ENCODE measurements at places on chromosomes 12 and 14.
A peak's percentile ranks its signal among the peaks of the same experiment; 100 is the strongest.

DNA sequence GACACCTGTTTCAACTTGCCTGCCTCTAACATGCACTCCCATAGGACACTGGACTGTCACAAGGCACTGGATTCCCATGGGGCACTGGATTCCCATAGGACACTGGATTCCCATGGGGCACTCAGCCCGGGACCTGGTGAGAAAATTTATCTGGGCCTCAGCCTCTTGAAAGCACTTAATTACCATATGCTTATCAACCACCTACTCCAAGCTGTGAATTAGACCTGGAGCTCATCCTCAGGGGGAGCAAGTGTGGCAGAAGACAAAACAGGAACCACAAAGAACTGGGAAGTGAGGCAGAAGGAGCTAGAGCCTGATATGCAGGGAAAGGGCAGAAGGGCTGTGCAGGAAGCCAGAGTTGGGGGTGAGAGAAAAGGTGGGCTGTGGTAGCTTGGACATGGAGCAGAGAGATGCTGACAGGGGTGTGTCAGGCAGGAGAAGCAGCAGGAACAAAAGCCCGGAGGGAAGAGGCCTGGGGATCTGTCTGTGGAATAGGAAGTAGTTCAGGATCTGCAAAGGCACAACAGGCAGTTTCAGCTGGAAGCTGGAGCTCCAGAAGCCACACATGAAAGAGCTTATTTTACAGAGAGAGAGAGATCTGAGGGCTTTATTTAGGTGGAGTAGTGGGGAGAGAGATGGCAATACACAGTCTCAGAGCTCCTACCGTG, 3.1 kb downstream of the KRT82 start:
- DNase-seq, result no peak

- DNase-seq, result no peak
These were observed 79.6 kb downstream of the RPL10L start for GRCh38 chr14:46571970-46572369.

DNA sequence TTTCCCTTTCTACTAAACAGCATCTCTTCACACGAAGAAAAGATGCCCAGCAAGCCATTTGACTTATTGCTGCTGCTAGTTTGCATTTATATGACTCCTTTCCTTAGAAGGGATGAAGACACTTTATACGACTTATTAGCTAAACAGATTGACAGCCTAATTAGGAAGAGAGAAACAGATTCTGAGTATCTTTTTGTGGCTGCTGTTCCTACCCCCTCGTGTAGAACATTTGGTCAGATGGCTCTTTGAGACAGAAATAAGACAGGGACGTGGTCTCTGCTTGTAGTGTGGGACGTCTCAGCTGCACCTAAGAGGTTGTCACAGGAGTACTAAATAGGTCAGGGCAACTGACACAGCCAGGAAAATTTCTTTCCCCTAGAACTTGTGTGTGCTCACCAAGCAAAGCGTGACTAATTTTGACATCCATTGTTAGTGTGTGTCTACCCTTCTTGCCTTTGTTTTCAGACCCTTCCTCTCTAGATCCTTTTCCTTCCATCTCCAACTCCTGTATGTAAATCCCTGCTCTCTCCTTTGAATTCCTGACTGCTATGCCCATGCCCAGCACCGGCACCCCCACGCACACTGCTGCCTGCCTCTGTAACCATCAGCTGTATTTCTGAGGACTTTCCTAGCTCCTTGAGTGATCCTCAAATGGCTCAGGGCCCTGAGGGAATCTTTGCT, 83.2 kb downstream of the DAD1 start:
- DNase-seq, result no peak

GRCh38 chr12:15956413-15957185, 45.5 kb downstream of the DERA start:
- DNase-seq, result no peak

DNA sequence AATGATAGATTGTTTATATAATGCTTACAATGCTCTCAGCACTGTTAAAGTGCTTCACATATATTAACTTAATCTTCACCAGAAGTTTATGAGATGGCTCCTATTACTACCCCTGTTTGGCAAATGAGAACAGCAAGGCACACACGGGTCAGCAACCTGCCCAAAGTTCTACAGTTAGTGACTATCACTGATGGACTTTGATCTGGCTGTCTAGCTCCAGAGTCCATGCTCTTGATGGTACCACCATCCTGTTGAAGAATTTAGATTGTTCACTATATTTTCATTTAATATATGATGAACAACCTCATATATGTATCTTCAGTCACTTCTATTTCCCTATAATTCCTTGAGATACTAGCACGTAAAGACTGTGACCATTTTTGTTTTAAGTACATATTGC, 10.6 kb downstream of the GLIPR1 start:
- DNase-seq, result no peak

GRCh38 chr14:81164167-81164774, 56.5 kb downstream of the GTF2A1 start:
- DNase-seq, result peak; percentile 4

DNA sequence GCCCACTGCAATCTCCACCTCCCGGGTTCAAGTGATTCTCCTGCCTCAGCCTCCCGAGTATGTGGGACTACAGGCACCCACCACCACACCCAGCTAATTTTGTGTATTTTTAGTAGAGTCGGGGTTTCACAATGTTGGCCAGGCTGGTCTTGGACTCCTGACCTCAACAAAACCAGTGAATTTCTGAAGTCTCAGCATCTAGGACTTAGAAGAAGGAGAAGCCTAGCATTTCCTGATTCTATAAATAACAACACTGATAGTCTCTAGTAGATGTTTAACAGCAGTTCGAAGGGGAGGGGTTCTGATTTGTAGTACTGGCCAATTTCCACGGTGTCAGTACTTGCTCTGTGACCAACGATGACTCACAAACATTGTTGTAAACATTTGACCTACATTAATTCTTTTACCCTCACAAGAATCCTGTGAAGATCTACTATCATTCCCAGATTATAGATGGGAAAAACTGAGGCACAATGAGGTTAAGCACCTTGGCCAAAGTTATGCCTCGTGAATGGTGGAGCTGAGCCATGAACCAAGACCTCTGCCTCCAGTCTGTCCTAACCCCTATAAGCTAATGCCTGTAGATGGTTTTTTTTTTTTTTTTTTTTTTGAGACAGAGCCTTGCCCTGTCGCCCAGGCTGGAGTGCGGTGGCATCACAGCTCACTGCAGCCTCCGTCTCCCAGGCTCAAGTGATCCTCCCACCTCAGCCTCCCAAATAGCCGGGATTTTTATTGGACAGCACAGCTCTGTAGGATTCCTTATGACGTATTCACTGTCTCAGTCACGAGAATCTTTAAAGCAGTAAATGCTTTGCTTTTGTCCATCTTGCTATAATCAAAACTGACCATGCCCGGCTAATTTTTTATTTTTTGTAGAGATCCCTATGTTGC, 5.2 kb downstream of the P2RX4 start:
- no peak for DNase-seq

DNA sequence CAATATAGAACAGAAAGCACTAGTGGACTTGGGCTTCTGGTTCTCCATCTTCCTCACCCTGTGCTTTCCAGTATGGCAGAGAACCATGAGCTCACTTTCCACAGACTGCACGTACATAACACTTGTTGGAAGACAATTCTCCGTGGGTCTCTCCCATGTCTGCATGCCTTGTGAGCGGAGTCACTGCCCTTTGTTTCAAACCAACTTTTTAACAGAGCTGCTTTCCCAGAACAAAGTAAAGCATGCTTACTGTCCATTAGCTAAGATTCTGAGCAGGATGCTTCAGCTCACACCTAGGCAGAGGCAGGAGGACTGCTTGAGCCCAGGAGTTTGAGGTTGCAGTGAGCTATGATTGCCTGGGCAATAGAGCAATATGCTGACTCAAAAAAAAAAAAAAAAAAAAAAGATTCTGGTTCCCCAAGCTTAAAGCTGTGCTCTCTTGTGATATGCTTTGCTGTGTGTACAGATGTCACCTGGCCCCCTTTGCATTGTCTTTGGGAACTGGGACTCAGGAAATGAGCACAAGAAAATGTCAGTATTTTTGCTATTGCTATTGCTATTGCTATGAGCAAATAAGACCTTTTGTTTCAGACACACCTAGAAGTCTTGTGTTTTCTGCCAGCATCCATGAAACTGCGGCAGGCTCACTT, 54.6 kb upstream of the PTGR2 start:
- no peak for DNase-seq

DNA sequence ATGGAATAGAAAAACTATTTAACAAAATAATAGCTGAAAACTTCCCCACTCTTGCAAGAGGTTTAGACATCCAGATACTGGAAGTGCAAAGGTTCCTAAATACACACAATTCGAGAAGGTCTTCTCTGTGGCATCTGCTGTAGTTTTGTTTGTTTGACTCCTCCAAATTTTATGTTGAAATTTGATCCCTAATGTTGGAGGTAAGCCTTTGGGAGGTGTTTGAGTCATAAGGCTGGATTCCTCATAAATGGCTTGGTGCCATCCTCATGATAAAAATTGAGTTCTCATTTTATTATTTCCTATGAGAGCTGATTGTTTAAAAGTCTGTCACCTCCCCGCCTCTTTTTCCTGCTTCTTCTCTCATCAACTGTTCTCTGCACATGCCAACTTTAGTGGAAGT, 182.7 kb downstream of the MYRFL start:
- DNase-seq, result no peak

DNA sequence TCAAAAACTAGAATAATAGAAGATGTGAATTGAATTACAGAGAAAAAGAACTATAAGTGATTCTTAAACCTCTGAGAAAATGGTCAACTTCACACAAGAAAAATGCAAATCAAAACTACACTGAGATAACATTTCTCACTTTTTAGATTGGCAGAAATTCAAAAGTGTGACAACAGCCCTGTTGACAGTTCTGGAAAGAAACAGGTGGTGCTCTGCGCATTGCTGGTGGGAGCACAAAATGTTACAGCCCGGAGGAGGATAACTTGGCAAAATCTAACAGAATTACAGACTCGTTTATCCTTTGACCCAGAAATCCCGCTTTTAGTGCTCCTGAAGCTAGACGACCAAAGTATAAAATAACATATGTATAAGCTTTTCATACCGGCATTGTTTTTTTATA, 222.5 kb upstream of the CNTN1 start:
- DNase-seq, result no peak

GRCh38 chr14:19800282-19801117, 3.1 kb upstream of the OR4N2 start:
- DNase-seq, result no peak

Data from T follicular helper cell (primary cell).